Choroid plexus epithelial cell (primary cell): ENCODE measurements at places on chromosomes 2 and 18.

GRCh38 chr2:212328136-212328535 is 210.5 kb downstream of the ERBB4 start:
- no peak for DNase-seq

DNA sequence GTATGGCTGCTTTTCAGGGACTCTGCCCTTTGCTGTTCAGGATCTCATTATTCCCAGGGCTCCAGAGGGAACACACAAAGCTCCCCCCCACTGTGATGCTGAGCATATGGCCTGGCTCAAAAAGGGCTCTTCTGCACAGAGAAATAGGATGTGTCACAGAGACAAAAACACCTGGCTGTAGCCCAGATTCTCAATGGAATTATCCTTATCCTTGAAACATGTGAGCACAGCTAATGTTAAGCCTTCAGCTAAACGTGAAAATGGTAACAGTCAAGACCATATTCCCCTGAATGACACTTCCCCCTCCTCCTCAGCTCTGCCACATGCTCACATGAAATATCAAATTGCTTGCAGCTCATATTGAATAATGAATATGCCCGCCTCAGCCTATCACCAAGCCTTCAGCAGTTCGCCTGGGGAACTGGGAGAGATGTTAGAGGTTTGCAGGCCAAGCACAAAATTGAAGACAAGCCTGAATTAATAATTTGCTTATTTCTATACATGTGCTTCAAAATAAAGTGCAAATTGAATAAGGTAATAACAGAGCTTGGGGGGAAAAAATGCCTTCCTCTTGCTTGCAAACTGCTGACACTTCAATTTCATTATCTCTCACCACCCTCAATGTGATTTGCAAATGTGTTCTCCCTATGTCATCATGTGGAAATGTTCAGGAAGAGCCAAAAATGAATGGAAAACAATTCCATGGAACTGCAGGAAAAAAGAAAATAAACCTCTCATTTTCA is 181.0 kb upstream of the HNRNPA3 start:
- no peak for DNase-seq

- DNase-seq, result peak; percentile 61
Measured at GRCh38 chr2:113981404-113982134, 91.7 kb downstream of the ACTR3 start.

DNA sequence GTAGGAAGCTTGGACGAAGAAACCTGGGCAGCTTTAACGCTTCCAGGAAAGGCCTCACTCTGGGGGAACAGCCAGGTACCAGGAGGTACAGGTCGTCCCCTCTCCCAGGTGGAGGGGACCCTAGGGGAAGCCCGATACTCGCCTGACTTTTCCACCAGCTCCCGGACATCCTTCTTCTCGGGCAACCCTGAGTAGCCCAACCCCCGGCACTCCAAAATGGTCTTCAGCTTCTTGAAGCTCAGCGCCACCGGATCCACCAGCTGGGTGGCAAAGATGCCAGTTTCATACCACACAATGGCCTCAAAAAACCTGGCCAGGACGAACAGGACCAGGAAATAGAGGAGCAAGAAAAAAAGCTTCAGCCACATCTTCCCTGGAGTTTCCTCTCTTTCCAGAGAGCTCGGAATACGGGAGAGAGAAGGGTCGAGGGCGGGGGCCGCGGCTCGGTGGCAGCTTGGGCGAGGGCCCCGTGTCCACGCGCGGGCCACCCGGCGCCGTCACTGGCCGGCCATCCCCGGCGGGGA is 1.1 kb downstream of the RNF103 start:
- DNase-seq, result peak; percentile 22

GRCh38 chr2:110149330-110150220 is 34.0 kb upstream of the MALL start:
- peak; percentile 77 for DNase-seq

DNA sequence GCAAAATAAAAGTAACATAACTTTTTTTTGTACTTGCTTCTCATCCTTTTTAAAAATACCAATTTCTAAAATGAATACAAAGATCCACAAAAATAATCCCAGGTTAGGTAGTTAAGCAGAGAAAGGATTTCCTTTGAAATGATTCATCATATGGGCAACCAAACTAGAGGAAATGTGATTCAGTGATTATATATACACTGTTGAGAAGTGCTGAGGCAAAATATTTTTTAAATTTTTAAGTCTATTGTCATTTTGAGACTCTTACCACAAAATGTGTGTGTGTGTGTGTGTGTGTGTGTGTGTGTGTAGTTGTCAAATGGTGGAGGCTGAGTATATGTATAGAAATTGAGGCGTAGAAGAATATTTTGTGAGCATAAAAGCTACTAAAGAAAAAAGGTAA is 1075.3 kb downstream of the LRP1B start:
- DNase-seq, result peak; percentile 62

GRCh38 chr2:140891614-140892212 is 1239.1 kb downstream of the LRP1B start:
- DNase-seq, result no peak

GRCh38 chr2:168460571-168460970 is 4.5 kb downstream of the CERS6 start:
- no peak for DNase-seq

- DNase-seq, result no peak
Measured at GRCh38 chr2:225097035-225097434, 54.8 kb upstream of the DOCK10 start.

GRCh38 chr2:224157655-224158054 is 118.6 kb upstream of the SERPINE2 start:
- no peak for DNase-seq

DNA sequence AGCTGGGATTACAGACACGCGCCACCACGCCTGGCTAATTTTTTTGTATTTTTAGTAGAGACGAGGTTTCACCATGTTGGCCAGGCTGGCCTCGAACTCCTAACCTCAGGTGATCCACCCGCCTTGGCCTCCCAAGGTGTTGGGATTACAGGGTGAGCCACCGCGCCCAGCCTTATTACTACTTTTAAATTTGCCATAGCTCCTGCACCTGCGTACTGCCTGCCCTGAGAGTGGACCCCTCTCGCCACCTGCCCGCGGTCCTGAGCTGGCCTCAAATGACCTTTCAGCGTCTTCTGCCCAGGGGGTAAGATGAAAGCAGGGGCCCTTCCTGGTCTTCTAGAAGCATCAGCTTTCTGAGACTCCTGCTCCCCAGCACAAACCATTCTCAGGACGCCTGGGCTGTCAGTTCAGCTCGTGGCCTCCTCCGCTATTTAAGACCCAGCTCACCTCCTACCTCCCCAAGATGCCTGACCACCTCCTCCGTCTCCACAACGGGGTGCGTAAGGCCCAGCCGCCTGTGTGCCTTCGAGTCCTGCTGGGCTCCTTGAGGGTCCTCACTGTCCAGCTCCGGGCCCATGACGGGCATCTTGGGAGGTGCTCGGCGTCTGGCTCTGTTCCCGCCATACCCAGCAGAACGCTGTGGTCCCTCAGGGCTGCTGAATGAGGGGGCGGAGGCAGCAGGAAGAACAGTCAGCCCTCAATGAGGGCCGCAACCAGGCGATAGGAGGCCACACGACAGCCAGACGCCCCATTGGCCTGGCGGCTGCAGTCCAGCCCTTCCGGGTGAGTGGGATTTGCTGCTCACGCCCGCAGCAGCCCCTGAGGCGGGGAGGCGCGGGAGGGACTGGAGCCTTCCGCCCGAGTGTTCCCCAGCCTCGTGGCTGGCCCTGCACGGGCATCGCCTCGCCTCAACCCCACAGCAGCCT is 266.6 kb downstream of the TFCP2L1 start:
- peak; percentile 77 for DNase-seq
